ENCODE measurements at places on chromosomes 1 and 21.

DNA sequence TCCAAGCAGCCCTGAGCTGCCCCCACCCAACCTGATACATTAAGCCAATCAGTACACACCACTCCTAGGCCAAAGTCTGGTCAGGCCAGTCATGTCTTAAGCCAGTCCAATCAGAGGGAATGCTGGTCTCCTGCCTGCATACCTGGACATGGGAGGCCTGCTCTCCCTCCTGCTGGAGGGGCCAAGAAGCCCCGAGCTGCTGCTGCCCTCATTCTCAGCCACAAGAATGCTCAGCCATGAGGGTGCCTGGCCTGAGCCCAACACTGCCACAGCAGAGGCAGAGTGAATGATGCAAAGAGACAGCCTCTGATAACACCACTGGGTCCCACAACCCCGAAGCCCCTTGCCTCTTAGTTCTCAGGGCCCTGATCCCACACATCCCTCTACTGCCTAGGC is 23.0 kb downstream of the CHD5 start:
- DNase-seq = no peak

GRCh38 chr1:50681931-50682330 is 258.7 kb upstream of the DMRTA2 start:
- DNase-seq = no peak

- no peak for DNase-seq
These were observed 52.0 kb downstream of the AHDC1 start for GRCh38 chr1:27551953-27552312.

GRCh38 chr1:11026052-11026451 is 13.6 kb downstream of the TARDBP start:
- no peak for DNase-seq

- no peak for DNase-seq
These were observed 139.8 kb downstream of the LIPI start for GRCh38 chr21:14070968-14071367.

GRCh38 chr1:77322061-77322900 is 40.5 kb downstream of the AK5 start:
- no peak for DNase-seq

DNA sequence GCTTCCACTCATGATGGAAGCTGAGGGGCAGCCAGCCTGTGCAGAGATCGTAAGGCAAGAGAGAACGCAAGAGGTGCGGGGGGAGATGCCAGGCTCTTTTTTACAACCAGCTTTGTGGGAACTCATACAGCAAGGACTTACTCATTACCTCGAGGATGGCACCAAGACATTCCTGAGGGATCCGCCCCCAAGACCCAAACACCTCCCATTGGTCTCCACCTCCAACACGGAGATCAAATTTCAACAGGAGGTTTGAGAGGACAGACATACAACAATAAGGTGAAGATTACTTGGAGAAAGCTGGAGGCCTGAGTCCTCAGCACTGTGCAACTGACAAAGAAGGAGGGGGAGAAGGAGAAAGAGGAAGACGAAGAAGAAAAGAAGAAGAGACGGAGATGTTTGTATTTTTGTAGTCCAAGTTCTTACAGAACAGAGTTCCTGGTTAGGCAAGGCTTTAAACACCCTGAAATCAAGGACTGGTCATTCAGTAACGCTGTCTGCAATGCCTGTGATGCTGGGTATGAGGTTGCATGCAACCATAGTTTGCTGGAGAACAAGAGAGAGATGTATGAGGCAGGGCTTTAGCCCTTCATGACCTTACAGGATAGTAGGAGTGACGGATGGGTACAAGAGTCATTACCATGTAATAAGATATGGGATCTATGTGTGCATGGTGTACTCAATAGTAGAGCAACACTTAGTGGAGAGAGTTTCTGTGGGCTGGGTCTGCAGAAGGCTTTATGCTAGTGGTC is 19.7 kb upstream of the GALNT2 start:
- DNase-seq = no peak

- no peak for DNase-seq
These were observed 62.0 kb downstream of the MRPS6 start for GRCh38 chr21:34135330-34135729.

GRCh38 chr1:15414445-15414983 is 4.8 kb downstream of the EFHD2 start:
- no peak for DNase-seq

GRCh38 chr1:162662013-162662412 is 29.7 kb downstream of the DDR2 start:
- no peak for DNase-seq

- no peak for DNase-seq
These were observed 43.8 kb downstream of the RBM11 start for GRCh38 chr21:14259747-14260146.

GRCh38 chr1:20137055-20137454 is 2.1 kb upstream of the PLA2G2F start:
- no peak for DNase-seq

DNA sequence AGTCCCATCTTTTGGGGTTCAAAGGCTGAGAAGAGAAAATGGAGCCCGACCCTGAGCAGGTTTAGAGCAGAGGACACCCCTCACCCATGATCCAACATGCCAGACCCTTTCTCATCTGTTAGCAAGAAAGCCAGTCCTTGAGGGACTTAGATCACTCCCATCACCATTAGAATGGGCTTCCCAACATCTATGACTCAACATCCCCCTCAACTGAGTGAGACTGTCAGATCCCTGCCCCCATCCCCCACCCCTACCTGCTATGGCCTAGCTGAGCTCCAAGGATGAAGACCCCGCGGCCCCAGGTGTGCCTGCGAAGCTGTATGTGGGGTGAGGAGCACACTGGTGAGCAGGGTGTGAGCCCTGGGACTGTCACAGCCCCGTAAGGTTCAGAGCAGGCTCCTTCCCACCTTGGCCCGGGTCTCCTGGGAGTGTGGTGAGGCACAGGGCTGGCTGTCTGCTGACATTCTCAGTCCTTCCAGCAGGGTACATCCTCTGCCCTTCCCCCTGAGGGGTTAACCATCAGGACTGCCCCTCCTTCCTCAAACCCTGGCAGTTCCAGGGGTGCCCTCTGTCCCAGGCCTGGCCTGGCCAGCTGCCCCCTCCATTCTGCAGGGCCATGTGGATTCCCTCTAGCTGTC is 21.4 kb upstream of the BLACAT1 start:
- DNase-seq = no peak

DNA sequence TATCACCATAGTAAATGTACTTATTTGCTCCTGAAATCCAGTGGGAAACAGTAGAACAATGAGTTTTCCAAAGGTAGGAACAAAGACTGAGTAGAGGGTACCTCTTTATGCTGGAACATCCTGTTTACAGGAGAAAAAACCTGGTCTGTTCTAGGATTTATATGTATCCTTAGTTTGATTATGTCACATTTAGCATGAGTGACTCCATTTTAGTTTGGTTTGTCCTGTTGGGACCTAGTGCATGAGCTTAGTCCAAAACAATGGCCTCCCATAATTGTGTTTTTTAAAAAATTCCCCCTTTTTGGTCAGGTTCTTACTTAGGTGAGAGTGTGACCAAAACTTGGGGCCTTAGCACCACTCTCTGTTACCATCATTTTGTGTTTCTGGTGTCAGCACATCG is 3.5 kb upstream of the MRPL55 start:
- no peak for DNase-seq

DNA sequence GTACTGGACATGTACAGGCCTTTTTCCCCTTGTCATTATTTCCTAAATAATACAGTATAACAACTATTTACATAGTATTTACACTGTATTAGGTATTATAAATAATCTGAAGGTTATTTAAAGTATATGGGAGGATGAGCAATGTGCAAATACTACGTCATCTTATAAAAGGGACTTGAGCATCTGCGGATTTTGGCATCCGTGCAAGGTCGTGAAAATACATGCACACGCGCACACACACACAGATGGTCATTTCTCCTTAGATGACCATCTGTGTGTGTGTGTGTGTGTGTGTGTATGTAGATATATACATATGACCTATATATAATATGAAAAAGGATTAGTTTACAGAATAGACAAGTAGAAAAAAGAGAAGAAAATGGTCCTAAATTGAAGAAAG is 15.4 kb downstream of the ALG14 start:
- no peak for DNase-seq

- no peak for DNase-seq
These were observed 25.6 kb upstream of the CDC42BPA start for GRCh38 chr1:227343727-227344551.

DNA sequence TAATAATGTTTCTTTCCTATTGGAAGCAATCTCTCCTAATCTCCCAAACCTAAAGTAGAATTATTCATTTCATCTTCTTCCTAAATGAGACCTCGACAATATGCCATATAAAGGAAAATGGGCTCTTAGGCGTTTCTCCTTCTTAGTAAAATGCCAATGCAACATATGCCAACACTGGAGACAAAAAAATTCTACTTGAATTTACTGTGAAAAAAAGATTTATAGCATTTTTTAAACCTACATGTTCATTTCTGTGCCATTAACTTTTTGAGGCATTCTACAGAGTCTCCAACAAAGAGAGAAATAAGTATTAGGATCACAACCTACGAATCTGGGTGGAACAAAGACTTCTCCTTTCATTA is 1.3 kb downstream of the WDR47 start:
- no peak for DNase-seq

- DNase-seq = no peak
These were observed 209.6 kb upstream of the HOOK1 start for GRCh38 chr1:59605184-59605583.

GRCh38 chr1:87956072-87956471 is 627.4 kb downstream of the LMO4 start:
- DNase-seq = no peak

DNA sequence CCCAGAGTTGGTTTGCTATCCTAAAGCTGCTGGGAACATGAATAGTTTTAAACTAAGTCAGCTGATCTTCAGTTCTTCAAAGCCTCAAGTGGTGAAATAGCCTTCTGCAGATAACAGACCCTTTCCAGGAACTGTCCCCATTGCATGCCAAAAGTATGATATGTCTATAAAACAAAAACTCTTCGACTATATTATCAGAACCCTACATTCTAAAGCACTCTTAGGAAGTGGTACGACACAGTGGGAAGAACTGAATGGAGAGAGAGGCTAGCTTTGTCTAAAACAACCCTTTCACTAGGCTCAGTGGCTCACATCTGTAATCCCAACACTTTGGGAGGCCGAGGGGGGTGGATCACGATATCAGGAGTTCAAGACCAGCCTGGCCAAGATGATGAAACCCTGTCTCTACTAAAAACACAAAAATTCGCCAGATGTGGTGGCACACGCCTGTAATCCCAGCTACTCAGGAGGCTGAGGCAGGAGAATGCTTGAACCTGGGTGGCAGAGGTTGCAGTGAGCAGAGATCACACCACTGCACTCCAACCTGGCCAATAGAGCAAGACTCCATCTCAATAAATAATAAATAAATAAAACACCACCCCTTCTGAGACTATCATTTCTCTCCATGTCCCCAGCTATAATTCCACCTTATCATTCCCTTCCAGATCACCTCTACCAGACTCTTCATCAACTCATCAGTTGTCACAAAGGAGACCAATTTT is 2.2 kb upstream of the FRRS1 start:
- no peak for DNase-seq

GRCh38 chr21:33040215-33040614 is 14.5 kb downstream of the OLIG2 start:
- DNase-seq = no peak

GRCh38 chr21:18142655-18143054 is 102.0 kb upstream of the CHODL start:
- DNase-seq = no peak

DNA sequence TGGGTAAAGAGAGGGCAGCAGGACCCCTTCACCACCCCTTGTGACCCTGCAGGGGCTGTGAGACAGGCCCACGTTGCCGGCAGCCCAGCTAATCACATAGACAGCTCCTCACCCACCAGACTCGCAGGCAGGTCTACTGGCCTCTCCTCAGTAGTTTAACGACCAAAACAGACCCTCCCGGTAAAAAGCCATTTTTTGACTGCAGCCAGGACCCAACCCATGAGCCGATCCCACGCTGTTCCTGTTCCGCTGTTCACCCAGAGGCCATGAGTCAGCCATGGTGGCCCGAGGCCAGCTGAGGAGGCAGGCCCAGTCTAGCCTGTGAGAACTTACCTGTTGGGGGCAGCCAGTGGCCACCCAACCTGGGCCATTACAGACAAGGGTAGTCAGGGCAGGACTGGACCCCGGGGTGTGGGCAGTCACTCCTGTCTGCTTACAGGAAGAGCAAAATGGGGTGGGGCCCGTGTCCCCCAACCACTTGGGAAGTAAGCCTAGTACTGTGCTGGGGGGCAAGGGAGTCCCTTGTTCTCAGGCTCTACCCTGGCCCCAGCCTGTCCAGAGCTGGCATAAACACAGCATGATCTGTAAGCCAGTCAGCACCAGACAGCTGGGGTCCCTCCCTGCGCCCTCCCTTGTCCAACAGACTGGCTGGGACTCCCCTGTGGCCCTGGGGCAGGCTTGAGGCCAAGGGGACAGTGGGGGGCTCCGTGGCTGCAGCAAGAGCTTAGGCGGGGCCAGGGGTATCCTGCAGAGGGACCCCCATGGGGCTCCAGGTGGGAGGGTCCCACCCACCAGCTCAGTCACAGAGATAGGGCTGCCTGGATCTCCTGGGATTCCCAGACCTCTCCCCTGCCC is 61.9 kb downstream of the WNT9A start:
- no peak for DNase-seq

DNA sequence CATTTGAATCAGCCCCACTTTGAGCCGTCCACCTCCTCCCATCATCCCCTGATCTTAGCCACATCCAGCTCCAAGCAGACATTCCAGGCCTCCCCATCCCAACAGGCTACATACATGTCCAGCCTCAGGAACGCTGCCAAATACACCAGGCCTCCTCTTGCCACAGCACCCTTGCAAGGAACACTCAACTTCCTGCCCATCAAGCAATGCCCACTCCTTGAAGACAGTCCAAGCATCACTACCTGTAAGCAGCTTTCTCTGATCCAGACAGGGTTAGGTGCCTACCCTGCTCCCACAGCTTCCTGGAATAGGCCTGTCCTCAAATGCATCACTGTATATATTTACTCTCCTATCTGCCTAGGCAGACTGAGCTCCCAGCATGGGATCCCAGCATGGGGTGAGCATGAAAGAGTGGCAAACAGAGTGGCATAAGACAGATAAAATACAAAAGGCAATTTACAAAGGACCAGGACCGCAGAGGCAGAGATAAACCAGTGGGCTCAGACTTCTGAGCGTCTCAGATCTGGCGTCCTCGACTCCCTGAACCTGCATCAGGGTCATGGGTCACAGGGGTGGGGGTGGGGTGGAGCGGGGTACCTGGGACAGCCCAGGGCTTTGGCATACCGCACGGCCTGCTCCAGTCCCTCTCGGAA is 816 bp downstream of the HYI start:
- no peak for DNase-seq

DNA sequence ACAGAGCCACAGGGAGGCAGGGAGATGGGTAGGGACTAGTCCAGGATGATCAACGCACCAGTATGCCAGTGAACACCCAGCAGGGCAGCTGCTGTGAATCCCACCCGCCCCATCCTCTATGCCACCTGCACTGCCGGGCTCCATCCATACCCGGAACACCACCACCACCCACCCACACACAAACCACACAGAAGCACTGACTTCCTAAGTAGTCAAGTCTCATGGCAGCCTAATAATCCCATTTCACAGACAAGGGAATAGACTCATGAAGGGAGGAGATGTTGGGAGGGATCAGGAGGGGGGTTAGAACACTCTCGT is 6.3 kb downstream of the DRAXIN start:
- DNase-seq = no peak
